ENCODE measurements at places on chromosomes 5 and 9.
A peak's percentile ranks its signal among the peaks of the same experiment; 100 is the strongest.

DNA sequence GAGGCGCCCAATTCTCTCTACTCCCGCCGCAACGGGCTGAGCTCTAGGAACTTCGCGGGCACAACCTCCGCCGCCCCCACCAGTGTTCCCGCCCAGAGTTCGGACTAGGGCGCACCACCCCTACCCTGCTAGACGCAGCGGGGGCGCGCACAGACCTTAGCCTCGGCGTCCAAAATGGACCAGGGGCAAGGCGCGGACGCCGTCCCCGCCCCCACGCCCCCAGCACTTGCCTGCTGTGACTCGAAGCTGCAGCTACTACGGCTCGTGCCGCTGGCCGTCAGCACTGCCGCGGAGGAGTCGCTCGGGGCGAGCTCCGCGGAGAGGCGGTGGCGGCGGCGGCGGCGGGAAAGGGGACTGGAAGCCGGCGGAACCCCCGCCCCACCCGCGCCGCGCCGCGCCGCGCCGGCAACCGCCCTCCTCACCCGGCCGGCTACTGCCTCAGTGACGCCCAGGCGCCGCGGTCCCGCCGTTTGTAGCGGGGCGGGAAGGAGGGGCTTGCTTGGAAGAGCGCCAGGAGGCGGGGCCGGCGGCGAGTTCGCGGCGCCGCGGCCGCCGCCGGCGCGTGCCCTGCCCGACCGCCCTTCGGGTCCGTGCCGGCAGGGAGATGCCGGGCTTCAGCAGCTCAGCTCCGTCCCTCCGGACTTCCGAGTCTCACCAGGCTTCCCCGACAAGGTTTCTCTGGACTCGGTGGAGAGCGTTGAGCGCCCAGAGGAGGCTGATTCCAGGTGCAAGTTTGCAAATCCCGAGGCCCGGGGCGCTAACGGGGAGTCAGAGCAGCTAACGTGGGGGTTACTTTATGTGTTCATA, 4.5 kb downstream of the ELAVL2 start:
- no peak for DNase-seq

GRCh38 chr5:39409033-39409432, 15.7 kb downstream of the DAB2 start:
- no peak for DNase-seq

GRCh38 chr5:150325426-150325825, 22.7 kb upstream of the ARSI start:
- no peak for DNase-seq

DNA sequence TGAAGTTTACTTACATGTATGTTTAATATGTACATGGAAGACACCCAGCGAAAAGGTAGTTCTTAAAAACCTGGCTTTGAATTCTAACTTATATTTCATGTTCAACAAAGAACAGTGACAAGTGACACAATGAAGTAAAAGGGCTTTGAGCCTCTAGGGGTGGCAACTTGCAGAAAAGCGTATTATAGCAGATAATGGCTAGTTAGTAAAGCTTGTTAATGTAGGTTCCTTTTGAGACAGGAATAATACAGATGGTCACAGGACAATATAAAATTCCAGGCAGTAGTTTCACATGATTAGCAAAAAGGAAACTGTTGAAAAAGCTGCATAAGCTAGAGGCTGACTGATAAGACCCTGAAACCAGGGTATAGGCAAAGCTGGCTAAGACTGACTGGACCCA, 132.4 kb upstream of the FTMT start:
- no peak for DNase-seq

GRCh38 chr5:145975361-145976066, 39.1 kb downstream of the SH3RF2 start:
- DNase-seq: no peak

DNA sequence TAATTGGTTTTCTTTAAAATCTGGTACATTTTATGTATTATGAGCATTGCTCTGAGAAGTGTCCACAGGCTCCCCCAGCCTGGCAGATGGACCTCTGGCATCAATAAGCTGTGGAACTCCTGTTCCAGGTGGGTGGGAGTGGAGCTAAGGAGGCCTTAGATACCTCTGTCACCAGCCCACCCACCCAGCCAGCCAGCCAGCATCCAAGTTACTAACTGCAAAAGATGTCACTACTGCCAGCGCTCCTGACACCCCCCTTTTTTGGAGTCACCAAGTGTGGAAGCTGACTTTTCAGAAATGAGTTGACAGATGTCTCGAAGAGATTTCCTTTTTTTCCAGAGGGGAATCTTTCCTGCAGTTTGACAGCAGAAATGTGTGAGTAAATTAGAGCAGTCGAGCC, 111.2 kb downstream of the GALNT10 start:
- DNase-seq: no peak

DNA sequence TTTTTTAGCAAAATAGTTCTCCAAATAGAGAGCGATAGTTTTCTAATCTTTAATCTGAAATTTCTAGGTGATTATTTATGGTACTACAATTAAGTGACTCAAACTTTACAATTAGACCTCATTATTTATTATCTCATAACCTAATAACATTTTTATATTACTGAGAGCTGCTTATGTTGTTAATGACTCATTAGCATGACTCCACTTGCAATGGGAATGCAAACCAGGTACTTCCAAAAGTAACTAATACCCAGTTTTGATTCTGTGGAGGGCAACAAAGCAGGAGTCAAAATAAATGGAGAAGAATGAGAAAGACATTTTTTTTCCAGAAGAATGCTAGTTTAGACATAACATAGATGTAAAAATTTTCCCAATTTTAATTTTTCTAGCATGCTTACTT, 466.0 kb downstream of the PLK2 start:
- no peak for DNase-seq

DNA sequence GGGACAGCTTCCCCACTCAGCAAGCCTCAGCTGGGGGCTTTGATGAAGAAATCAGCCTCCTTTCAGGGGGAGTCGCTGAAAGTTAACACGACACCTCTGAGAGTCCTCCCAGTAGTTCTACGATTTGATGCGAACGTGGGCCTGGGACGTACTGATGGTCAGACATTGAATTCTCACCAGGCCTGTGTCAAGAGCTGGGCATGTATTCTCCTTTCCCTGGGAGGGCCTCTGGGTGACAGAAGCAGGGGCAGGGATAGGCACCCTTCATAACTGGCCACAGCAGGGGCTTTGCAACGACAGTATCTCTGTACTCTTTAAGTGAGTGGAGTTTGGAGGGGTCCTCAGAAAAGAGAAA, 15.6 kb upstream of the COL5A1 start:
- DNase-seq: peak; percentile 28

DNA sequence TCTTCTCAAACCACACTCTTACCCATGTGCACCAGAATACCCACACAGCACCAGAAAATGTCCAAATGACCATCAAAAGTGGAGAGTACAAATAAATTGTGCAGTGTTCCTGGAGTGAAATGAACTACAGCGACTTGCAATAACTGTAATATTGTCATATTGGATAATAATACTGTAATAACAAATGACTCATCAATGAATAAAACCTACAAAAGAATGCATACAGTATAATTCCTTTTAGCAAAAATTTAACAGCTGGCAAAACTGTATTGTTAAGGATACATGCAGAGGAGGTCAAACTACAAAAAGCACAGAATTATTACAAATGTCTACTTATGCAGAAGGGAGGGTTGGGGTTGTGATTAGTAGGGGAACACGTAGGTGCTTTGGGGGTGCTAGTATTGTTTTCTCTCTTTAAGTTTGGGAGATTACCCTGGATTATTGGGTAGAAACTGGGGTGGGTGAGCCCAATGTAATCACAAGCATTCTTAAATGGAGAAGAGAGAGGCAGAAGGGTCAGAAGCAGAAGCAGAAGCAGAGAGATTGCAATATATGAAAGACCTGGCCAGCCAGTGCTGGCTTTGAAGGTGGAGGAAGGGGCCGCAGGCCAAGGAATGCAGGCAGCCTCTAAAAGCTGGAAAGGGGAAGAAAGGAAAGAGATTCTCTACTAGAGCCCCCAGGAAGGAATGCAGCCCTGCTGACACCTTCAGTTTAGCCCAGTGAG, 21.8 kb downstream of the IRF1 start:
- no peak for DNase-seq

DNA sequence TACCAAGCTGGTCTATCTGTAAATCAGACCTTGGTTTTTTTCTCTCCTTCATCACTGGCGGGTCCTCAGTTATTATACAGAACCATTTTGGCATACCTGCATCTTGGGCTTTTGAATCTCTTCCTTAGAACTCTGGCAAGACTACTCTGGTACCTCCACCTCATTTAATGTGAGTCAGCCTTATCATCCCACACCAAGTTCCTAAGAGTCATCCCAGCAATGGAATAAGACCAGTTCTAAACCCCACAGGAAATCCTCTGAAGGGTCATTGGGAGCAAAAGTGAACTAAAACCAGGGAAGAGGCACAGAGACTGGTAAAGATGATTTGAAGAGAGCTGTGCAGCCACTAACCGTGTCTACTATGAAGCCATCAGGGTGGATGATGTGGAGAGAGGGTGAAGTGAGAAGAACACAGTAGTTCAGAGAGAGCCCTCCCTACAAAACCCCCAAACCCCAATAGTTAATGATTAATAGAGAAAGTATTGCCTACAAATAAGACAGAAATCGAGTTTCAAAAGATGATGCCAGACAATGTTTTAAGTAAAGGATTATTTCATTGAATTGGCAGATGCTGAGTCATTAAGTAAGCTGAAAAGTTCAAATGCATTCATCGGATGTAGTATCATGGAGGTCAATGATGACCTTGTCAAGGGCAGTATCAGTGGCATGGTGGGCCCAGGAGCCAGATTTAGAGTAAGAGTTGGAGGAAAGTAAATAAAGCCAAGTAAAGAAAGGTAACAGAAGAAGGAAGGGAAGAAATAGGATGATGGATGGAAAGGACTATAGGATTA, 85.4 kb downstream of the PCSK1 start:
- no peak for DNase-seq

- DNase-seq: no peak
Observed at GRCh38 chr5:72244862-72245371, 75.1 kb downstream of the MRPS27 start.

GRCh38 chr5:59506285-59506877, 387.1 kb downstream of the PDE4D start:
- DNase-seq: no peak

- DNase-seq: no peak
Observed at GRCh38 chr9:18580151-18580550, 106.2 kb downstream of the ADAMTSL1 start.

DNA sequence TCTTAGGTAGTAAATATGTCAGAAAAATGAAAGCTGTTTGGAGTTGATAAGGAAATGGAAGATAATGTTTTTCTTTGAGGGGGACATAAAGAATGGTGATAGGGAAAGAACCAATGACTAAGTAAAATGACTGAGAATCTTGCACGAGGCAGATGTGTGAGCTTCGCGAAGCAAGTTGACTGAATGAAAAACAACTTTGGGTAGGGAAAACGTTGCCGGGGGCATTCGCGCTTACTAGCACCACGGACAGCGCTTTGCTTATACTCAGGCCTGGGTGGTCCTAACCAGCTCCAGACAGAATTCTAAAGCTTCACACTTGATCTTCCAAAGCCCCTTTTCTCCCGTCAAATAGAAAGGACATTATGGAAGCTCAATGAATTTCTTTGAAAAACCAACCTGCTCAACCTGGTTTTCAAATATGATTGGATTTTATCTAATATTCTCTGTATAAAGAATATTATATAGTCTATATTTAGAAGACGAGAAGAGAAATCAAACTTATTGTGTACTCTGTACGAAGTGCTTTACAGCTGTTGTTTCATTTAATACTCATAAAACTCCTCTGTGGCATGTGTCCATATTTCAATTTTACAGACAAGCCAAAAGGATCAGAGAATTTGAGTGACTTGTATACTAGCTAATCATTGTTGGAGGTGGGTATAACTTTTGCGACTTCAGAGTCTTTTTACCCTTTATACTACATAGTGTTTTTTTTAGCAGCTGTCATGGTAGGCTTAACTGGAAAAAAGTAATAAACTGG, 1.9 kb upstream of the CDKN2B start:
- DNase-seq: no peak

GRCh38 chr5:134289509-134290113, 63.7 kb upstream of the PPP2CA start:
- DNase-seq: peak; percentile 36

DNA sequence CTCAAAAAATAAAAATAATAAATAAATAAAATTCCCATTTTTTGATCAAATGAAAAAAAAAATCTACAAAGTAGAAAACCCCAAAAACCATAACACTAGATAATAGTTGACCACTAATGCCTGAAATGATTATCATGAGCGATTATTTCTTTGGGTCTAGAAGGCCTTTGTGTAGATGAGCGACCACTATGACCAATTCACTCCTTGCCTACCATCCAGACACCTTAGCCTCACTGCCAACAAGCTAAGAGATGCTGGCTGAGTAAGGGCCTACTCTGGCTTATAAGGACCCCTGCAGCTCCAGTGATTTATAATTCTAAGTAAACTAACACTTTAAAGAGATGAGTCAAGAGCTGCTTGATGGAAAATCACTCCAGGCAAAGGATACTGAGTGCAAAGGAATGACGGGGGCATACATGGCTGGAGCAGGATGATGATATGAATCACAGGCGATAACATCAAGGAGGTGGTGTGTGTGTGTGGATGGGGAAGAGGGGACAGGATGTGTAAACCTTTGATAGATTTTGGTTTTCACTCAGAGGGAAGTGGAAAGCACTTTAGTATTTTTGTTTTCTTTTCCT, 4.8 kb upstream of the F2RL1 start:
- DNase-seq: no peak

DNA sequence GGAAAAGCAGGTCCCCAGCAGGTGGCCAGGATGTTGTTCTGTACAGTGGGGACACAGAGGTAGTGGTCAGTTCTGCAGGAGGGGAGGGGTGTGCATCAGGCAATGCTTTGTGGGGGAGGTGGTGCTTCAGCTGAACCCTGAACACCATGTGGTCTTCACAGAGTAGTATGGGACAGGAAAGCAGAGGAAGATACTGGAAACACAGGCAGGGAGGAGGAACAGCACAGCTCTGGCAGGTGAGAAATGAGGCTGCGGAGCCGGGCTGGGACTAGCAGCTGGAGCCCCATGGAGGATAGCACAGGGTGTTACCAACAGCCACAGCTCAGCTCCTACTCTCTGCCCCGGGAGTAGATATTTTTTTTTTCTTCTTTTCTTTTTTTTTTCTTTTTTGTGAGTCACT, 161.5 kb downstream of the ENTREP1 start:
- no peak for DNase-seq

- no peak for DNase-seq
Observed at GRCh38 chr9:84701801-84702200, 32.3 kb downstream of the NTRK2 start.

GRCh38 chr5:39211773-39212172, 7.6 kb downstream of the FYB1 start:
- no peak for DNase-seq

- no peak for DNase-seq
Observed at GRCh38 chr5:173712609-173713175, 96.2 kb upstream of the BOD1 start.

DNA sequence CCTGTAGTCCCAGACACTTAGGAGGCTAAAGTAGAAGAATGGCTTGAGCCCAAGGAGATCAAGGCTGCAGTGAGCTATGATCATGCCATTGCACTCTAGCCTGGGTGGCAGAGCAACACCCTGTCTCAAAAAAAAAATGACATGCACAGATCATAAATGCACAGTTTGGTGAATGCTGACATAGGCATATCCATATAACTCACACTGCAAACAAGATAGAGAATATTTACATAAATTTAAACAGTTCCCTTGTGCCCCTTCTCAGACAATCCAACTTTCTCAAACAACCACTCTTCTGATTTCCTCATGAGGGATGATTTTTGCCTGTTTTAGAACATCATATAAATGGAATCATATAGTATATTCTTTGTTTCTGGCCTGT, 88.7 kb upstream of the CAST start:
- DNase-seq: no peak

Data from activated naive CD4-positive, alpha-beta T cell treated with anti-CD3 and anti-CD28 coated beads, Interleukin-2, amount 50 U/mL, for 72 hours (primary cell).